ENCODE measurements at places on chromosomes 3 and 15.

GRCh38 chr15:100055821-100056220 lies 286.0 kb downstream of the ADAMTS17 start:
- DNase-seq = no peak

- no peak for DNase-seq
Measured at GRCh38 chr15:62639906-62640605, 402.5 kb upstream of the TPM1 start.

- no peak for DNase-seq
Measured at GRCh38 chr3:176296066-176296597, 901.1 kb downstream of the TBL1XR1 start.

DNA sequence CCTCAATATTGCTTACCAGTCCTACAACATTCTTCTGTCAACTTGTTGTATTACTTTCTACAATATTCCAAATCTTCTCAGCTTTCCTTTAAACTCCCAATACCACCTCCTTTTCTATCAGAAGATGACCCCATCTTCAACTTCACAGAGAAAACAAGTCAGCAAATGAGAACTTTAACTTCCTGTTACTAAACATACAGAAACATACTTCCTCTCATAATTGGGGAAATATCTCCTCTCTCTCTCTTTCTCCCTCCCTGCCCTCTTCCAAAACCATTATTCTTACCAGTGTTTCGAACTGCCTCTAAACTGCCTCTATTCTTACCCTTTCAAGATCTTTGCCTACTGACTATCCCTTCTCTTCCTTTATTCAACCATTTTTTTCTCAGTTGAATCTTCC lies 1.8 kb upstream of the SNAP23 start:
- no peak for DNase-seq

DNA sequence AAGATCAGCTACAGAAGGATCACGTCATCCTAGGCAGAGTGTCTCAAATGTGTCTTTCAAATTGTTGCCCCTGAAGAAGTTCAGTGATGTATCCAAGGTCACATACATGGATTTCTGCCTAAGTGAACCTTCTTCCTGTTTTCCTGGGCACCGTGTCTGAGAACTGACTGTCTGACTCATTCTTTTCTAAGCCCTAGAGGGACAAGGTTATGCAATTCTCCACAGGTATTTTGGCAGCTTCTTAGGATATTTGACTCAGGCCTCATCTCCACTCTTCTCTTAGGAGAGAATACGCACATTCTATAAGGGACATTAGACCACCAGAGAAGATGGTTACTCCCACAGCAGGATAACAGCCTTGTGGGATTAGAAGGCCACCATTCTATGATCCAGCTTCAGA lies 391.9 kb upstream of the THBS1 start:
- no peak for DNase-seq

DNA sequence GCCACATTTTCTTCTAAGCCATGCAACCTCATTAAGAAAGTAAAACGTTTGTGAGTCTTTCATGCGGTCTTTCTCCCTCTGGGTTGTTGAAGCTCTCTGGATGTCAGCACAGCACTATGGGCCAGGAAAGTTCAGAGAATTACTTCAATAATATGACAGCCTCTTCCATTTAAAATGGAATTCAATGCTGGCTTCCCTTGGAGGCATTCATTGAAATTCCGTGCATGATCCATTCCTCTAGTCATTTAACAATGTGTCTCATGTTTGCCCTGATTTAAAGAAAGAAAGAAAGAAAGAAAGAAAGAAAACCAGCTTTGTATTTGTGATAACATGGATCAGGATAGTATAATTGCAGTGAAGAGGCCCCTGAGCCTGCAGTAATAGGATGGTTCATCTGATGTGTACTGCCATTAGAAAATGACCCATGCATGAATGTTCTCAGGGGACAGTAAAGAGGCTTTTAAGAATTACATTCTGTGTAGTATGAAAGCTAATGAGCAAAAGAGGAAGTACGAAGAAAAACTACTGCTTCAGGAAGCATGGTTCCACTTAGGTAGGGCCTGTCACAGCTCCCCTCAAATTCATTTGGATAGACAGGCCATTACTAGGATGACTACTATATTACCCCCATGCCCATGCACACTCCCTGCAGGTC lies 146.0 kb downstream of the ARPP21 start:
- no peak for DNase-seq

DNA sequence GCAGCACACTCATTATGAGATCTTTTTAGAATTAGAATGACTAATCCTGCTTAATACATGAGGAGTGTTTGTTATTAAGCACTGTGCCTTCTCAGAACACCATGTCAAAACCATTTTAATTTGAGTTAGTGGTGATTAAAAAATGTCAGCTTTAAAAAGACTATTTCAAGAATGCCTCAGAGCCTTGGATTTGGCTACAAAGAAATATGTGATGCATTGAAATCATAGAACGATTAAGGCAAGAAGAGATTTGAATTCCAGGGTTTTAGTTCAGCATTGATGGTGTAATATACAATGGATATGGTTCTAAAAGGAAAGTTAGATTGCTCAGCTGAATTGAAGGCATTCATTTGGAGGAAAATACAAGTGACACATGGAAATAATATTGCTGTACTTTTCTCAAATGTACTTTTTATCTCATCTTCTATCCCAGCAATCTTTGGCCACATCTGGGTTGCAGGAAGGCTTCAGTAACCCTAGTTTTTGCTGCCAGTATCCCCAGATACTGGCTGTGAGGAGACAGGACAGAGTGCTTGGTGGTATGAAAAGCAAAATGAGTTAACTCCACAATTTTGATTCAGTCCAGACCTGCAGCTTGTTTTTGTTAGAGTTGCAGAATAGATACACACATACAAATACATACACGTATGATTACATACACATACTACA lies 303.8 kb downstream of the CLSTN2 start:
- DNase-seq = no peak

DNA sequence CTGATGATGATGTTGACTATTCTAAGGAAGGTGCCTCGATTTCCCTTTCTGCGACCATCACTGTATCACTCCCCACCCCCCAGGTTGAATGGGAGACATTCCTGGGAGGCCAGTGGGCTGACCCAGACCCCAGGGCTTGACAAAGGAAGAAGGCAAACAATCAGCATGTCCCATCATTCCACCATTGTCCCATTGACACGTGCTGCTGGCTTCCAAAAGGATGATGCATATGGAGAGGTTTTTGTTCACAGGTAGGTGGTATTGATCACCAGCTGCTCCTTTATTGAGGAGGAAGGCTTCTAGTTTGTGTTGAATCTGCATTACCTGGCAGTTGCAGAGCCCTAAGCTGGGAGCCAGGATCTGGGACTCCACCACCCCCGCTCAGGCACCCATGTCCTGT lies 30.4 kb downstream of the RASGRF1 start:
- no peak for DNase-seq

GRCh38 chr3:72144773-72145505 lies 360.0 kb upstream of the PROK2 start:
- DNase-seq = no peak

DNA sequence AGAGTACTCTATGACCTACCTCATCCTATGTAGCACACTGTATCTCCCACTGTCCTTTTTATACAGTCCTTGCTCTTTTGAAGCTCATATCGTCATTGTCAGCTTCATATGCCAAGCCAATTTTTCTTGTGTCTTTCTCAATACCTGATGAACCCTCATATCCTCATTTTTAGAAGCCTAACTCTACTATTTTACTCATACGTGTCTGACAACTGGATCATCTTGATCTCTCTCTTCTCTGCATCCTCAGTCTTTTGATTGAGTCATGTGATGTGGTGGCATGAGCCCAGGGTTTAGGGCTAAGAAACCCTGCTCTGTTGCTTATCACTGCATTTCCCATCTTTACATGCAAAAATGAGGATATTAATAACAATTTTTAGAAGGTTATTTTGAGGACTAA lies 352.0 kb downstream of the LPP start:
- DNase-seq = no peak

All from caudate nucleus (tissue), 63 donors.